ENCODE measurements at places on chromosomes 5 and 9. TPM values are rescaled to one million over a fixed set of nuclear protein-coding genes. Genes with fewer than 3 reads are reported as not detected.

- DNase-seq, result no peak
Observed at GRCh38 chr5:6522331-6522730, 73.7 kb downstream of the UBE2QL1 start.

DNA sequence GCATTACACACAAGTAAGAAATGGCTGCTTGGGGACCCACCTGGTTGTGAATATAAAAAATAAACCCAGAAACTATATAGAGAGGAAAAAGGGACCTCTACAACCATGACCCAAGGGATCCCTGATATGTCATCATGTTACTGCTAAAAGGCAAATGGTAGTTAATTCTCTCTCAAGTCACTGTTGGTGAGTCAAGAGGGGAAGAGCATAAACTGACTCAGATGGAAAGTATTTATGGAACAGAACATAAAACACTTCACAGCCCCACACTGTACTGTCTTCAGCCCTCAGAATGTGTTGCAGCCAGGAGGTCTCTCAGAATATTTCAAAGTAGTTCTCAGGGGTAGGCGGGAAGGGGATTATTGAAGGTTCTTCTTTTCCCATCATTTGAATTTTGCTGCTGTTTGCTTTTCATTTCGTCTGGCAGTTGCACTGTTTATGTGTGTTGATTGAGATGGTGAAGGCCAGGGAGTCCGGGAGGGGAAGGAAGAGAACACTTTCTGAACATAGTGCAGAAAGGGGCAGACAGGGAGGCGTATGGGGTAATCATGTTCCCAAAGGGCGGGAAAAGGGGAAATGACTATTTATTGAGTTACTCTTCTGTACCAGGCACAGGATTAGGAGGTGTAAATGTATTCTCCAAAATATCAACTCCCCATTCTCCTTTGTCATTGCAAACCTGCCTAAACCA is 85.5 kb downstream of the TEK start:
- no peak for DNase-seq

DNA sequence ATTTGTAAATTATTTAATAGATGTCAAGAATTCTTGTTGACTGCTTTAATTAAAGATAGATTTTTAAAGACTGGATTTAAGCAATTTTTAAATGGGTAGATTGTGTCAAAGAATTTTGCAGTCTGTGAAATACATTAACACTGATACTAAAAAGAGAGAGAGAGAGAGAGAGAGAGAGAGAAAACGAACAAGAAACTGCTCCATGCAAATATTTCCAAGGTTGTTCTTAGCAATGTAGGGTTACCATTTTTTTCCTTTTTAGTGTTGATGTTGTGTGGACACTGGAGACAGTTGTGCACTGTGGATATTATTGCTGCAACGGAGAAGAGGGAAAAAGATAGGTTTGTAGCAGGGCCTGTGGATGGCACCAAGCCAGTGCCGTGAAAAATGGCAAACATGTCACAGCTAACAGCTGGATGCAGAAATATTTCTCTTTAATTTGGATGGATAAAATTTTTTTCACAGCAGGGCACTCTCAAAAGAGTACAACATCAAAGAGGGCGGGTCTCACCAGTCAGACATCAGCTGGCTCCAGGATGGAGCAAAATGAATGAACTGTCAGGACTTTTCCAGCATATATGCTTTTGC is 58.2 kb downstream of the PRDM6 start:
- DNase-seq, result no peak

DNA sequence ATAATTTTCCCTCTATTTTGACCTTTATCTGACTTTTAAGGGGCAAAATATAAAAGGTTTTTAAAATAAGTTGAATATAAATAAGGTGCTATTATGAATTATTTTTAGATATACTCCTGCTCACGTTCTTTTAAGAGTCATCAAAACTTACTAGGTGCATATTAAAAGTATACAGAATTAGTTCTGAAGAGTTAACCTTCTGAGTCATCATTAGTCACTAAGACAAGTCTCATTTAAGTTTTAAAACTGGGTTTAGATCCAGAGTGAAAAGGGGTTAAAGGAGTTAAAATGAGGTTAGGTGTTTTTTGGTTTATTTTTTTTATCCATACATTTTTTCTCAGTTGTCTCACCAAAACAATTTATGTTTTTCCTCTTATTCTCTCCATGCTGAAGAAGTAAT is 41.7 kb downstream of the SMIM15 start:
- DNase-seq, result no peak

- DNase-seq, result peak; percentile 55
Observed at GRCh38 chr5:112492291-112492690, 73.2 kb upstream of the EPB41L4A start.

- DNase-seq, result no peak
Observed at GRCh38 chr5:76820526-76820890, 1.7 kb downstream of the F2RL1 start.

DNA sequence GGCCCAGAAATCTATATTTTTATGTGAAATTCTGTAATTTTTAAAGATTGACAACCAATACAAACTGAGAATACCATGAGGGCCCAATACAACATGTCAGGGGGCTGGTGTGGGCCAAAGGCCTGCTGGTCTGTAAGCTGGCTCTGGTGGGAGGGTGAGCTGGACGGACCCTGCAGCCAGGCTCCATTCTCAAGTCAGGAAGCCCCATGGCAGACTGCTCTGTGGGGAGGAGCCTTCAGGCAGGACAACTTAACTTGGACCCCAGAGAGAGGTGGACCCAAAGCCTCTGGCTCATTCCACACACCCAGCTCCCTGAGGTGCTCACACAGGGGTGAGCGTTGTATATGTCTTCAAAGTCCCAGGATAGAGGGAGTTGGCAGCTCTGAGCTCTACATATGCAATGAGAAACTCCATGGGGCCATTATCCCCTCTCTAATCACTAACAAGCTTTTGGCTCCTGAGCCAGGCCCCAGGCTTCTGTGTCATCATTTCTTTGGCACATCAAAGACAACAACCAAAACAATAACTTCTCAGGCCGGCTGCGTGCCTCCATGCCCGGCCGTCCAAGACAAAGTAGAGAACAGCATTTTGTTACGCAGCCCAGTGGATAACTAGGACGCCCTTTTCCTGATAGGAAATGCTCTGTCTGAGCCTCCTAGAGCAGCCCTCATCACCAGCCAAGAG is 6.4 kb downstream of the SEPTIN8 start:
- no peak for DNase-seq

GRCh38 chr5:170143091-170143490 is 37.4 kb downstream of the FOXI1 start:
- no peak for DNase-seq

DNA sequence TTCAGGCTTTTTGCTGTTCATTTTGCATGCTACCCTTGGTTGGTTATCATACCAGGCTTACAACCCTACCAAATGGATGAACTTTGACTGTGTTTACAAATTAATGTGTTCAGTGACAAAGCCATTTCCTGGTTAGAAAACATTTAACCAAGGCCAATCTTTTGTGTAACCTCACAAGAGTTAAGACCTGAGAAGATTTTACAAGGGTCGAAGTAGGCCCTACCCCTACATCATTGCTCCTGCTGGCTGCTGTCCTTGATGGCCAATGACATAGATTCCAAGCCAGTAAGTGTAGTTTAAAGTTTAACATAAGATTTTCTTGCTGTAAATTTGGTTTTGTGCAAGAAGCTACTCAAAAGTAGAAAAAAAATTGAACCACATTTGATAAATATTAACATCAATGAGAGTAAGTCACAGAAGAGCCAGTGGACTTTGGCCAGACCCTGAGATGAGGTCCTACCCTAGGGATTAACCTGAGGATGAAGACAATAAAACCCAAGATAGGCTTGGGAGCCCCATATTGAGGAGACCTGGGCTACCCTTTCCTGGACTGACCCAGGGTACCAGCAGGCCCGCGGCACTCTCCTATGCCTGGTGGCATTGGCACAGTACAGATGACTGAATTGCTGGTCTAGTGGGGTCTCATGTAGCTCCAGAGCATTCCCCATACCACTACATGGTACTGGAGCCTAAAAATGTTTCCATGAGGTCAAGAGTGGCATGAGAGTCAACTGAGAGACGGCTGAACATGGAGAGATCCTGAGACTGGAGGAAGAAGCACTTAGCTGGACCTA is 8.3 kb downstream of the C1QTNF3 start:
- no peak for DNase-seq

DNA sequence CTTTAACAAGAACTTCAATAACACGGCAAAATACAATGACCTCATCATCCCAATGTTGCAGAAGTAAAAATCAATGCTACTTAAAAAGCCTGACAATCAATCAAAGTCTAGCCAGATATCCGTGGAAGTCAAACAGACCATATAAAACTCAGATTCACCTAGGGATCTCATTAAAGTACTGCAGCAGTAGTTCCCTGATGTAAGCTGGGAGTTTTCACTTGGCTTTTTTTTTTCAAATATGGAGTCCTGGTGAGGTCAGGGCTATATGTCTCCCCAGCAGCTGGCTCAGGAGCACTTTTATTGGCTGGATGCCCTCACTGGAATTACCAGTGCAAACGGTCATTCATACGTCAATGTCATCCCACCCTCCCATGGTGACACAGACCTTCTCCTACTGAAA is 220.6 kb upstream of the SLC30A5 start:
- DNase-seq, result no peak

DNA sequence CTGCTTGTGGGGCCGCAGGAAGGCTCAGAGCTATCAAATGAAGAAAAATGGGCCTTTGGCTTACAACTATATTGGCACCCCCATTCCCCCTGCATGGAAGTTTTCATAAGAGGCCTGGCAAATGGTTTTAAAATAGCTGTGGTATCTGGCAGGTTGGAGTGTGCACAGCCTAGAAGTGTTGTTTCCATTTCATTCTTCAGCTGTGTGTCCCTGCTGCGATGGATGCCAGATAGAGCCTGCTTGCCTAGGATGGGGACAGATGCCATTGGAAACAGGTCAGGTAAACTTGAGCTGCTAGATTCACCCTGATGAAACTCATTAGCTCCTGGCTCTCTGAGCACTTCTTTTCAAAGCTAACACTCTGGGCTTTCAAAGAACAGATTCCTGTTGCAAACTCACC is 183.3 kb downstream of the IRX1 start:
- no peak for DNase-seq

- DNase-seq, result no peak
Observed at GRCh38 chr9:112361601-112362000, 18.3 kb upstream of the HSDL2 start.

DNA sequence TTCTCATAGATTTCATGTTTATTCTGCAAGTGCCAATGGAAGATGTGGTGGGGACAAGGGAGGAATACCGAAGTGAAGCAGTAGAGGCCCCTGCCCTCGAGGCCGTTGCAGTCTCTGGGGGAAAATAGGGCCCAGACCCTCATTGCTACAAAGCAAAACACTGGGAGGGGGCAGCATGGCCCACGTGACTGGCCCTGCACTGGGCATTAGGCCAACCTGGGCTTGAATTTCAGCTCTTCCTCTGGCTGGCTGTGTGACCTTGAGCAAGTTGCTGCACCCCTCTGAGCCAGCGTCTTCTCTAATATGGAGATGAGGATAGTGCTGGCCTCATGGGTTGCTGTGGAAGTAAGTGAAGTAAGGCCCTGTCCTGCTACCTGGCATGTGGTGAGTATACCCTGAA is 709 bp upstream of the SYNPO start:
- DNase-seq, result no peak

DNA sequence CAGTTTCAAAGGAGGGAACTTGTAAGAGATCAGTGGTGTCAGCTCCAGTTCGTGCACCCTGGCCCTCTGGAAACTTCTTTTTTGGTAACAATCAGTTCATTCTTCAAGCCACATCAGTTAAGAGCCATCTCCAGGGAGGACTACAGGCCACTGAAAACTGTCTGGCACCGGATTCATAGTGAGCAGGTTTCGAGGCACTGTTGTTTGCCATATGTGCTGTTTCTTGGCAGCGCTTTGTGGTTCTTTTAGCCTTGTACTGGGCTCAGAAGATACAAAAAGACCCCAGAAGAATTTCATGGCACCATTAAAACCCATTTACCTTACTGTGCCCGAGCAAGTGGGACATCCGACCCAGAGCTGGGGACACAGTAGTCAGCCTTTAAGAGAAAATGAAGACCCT is 68.5 kb downstream of the OTULIN start:
- DNase-seq, result no peak

DNA sequence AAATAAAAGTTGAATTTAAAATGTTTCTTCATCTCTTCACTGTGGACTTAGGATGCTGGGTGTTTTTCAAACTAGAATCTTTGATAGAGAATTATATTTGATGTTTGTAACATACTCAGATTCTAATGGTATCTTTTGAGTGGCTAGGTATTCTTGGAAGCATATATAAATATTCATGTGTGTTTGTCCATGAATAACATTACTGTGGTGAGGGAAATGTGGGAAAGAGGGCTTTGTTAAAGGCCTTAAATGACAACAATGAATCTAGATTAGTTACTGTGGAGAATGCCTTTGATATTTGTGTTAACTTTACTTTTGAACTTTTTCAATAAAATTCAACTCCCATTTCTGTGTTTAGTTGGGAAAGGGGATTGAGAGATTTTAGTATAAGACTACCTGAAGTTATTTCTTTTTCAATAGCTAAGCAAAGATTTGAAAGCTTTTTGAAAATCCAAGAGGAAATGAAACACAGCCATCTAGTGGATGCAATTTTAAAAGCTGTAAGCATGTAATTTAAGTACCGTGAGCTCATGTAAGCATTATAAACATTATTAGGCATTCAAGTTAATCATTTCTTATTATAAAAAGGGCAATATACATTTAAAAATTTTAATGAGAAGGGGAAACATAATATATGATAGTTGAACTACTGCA is 69.6 kb downstream of the CCDC171 start:
- DNase-seq, result peak; percentile 44

DNA sequence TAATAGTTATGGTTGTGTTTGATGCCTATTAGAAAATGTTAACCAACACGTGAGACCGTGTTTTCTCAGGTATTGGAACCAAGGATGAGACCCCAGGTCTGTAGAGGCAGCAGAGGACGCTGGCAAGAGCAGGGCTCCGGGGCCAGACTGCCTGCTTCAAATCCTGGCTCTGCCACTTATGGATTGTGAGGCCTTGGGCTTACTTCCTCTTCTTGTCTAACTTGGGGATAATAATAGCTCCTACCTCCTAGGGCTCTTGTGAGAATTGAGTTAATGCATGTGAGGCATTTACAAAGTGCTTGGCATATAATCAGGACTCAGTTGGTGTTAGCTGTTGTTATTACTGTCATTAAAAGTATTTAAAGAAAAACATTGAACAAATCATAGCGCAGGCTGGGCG is 85.5 kb upstream of the PITX1 start:
- DNase-seq, result no peak

- DNase-seq, result peak; percentile 85
Observed at GRCh38 chr5:1204693-1205242, 3.4 kb downstream of the SLC6A19 start.

Gene PCDHGA7
- 2.5 TPM for polyA plus RNA-seq

Gene PRELID1
- polyA plus RNA-seq, result 127 TPM

Gene GLRA1
- polyA plus RNA-seq, result 0.06 TPM

Gene LIFR
- polyA plus RNA-seq, result 78.9 TPM

Gene AHRR
- 3.6 TPM for polyA plus RNA-seq
